ENCODE measurements at places on chromosomes 2 and 18. TPM values are rescaled to one million over a fixed set of nuclear protein-coding genes. Genes with fewer than 3 reads are reported as not detected.

DNA sequence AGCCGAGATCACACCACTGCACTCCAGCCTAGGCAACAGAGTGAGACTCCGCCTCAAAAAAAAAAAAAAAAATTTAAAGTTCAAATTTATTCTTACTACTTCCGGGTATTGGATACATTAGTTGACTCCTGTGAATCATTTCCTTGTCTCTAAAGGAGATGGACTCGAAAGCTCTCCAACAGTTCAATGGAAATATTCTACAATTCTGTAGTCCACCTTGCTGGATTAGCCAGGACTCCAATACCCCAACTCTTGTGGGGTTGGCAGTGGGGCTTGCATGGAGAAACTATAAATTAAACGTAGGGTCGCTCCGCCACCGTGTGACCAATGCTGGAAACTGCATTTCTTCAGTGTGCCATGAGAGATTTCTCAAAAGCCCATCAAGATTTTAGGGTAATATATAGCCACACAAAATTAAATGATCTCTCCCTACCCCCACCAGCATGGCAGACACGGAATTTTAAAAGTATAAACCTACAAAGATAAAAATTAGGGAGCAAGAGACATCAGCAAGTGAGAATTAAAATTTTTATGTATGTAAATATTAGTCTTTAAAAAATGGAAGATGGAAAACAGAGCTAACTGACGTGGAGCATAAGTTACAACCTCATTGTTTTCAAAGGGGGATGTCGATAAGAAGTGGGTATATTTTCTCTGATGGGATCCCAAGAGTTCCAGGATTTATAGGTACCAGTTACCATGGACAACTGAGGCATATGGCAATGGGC is 27.8 kb upstream of the GAREM2 start:
- peak; percentile 48 for DNase-seq

GRCh38 chr2:46361920-46362666 is 64.9 kb downstream of the EPAS1 start:
- no peak for DNase-seq

GRCh38 chr2:109637749-109638570 is 23.8 kb downstream of the SOWAHC start:
- DNase-seq, result no peak

GRCh38 chr2:60095202-60095815 is 458.1 kb downstream of the BCL11A start:
- DNase-seq, result no peak

- no peak for DNase-seq
These were observed 267.0 kb upstream of the HS6ST1 start for GRCh38 chr2:128585706-128586105.

DNA sequence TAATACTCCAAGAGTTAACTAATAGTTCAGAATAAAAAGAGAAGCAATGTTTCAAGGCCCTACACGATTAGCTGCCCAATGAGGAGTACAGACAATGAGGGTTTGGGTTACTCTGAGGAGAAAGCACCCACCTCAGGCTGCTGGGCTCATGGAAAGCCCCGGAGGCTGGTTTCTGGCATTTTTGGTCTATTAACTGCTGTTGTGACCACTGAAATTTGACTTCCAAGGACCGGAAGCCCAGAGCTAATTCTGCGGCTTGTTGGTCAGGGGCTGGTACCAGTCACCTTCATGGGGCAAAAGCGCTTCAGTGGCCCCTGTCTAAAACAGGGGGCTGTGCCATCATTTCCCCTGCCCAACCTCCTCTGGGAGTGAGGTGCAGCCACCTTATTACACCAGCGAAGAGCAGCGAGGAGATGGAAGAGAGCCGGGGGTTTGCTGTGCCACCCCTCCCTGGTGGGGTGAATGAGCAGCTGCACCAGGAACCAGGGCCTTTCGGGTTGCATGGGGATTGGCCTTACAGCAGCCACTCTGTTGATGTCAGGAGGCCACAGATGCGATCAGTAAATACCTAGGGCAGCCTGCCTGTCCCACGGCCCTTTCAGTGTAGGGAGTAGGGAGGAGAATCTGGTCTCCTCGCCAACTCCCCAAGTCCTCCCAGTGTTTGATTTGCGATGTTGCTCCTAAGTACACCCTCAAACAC is 131.3 kb downstream of the CELF4 start:
- no peak for DNase-seq

Gene EN1
- not detected for polyA plus RNA-seq

DNA sequence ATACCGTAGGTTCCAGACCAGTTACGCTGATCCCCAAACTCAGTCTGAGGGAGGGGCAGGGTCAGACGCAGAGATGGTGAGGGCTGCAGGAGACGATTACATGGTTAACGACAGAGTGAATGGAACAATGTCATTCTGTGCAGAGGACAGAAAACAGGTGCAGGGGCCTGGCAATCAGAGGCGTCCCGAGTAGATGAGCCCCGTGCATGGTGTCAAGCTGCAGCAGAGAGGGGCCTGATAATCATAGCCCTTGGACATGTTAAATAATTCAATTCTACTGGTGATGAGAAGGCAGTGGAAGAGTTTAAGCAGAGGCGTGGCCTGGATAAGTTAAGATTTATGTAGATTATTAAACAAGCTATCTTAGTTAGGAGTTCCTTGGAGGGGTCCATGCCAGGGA is 178.6 kb downstream of the MYT1L start:
- no peak for DNase-seq

GRCh38 chr2:19893520-19894133 is 8.2 kb downstream of the TTC32 start:
- DNase-seq, result no peak

Data from right lung (tissue), 10 donors.